ENCODE measurements at places on chromosomes 13 and 19.
A peak's percentile ranks its signal among the peaks of the same experiment; 100 is the strongest.

- no peak for DNase-seq
- H3K27me3 ChIP-seq, result peaks cover 7% of the 10 kb centered on the region
- no peaks in the 10 kb centered on the region for H3K4me1 ChIP-seq
- H3K4me3 ChIP-seq, result no peak overlapping the region
Observed at GRCh38 chr19:18069383-18069782, 17.4 kb downstream of the IL12RB1 start.

DNA sequence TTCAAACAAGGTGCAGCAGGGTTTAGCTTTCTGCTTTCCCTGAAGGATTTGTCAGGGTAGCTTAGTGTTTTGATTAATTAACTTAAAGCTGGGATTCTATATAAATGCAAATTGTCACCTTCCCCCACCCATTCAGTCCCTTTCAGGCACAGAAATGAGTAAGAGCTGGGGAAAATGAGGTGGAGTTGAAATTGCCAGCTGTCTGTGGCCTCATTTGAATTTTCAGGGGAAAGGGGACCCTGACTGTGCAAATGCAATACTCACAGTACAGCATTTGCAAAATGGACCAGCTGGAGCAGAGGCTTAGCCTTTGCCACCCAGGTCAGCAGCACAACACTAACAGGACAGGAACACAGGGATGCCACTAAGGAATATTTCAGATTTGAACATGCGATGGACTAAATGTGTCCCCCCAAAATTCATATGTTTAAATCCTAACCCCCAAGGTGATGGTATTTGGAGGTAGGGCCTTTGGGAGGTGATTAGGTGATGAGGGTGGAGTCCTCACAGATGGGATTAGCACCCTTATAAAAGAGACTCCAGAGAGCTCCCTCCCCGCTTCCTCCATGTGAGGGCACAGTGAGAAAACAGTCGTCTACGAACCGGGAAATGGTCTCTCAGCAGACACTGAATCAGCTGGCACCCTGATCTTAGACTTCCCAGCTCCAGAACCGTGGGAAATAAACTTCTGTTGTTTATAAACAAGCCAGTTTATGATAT is 59.5 kb upstream of the CYSLTR2 start:
- H3K4me3 ChIP-seq, result no peak overlapping the region
- DNase-seq, result no peak
- no peak overlapping the region for H3K27ac ChIP-seq
- H3K27me3 ChIP-seq, result no peaks in the 10 kb centered on the region
- H3K36me3 ChIP-seq, result peaks cover 6% of the 10 kb centered on the region
- H3K4me1 ChIP-seq, result peaks cover 31% of the 10 kb centered on the region

GRCh38 chr19:31283701-31284100 is 65.5 kb downstream of the TSHZ3 start:
- no peaks in the 10 kb centered on the region for H3K27me3 ChIP-seq
- H3K4me1 ChIP-seq, result peaks cover 21% of the 10 kb centered on the region
- no peak overlapping the region for H3K27ac ChIP-seq
- H3K36me3 ChIP-seq, result peaks cover 9% of the 10 kb centered on the region

GRCh38 chr13:74325106-74325505 is 190.9 kb upstream of the KLF12 start:
- H3K4me1 ChIP-seq, result no peaks in the 10 kb centered on the region
- DNase-seq, result no peak
- no peak overlapping the region for H3K27ac ChIP-seq
- no peaks in the 10 kb centered on the region for H3K27me3 ChIP-seq
- no peaks in the 10 kb centered on the region for H3K36me3 ChIP-seq

GRCh38 chr19:3690551-3691371 is 9.5 kb downstream of the PIP5K1C start:
- H3K27me3 ChIP-seq, result no peaks in the 10 kb centered on the region
- H3K4me3 ChIP-seq, result no peak overlapping the region
- H3K27ac ChIP-seq, result no peak overlapping the region
- peaks cover 5% of the 10 kb centered on the region for H3K4me1 ChIP-seq

GRCh38 chr13:22454586-22454985 is 726.2 kb upstream of the SGCG start:
- H3K27me3 ChIP-seq, result no peaks in the 10 kb centered on the region
- no peaks in the 10 kb centered on the region for H3K36me3 ChIP-seq
- H3K4me3 ChIP-seq, result no peak overlapping the region
- DNase-seq, result no peak
- H3K27ac ChIP-seq, result no peak overlapping the region

DNA sequence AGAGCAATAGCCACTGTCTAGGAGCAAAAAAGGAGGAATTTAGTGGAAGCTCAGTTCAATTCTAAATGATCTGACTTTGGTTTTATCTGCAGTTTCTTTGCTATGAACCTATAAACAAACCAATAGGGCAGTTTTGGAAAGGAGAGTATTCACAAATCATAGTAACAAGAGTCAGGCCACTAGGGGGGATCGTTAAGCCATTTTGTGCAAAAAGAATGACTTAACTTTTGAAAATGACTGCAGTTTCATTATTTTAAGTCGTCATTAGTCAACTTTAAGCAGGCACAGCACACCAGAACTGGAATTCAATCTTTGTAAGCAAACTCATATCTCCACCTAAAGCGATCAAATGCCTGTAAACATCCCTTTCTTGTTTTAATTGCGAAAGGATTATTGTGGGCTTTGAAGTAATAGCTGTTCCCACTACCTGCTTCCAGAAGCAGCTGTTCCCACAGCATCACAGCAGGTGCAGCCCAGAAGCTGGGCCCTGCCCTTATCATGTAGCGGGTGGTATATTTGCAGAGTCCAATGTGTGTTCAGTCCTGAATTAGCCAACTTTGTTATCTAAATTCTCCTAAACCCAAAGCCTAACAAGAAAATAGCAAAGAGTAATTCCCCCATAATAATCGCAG is 51.5 kb downstream of the SOX21 start:
- peaks cover 51% of the 10 kb centered on the region for H3K4me1 ChIP-seq
- DNase-seq, result no peak
- no peaks in the 10 kb centered on the region for H3K36me3 ChIP-seq
- H3K4me3 ChIP-seq, result peak overlapping the region; percentile 54

GRCh38 chr19:41112728-41113290 is 1.4 kb upstream of the CYP2F1 start:
- no peak overlapping the region for H3K4me3 ChIP-seq
- no peak for DNase-seq
- H3K4me1 ChIP-seq, result no peaks in the 10 kb centered on the region
- no peaks in the 10 kb centered on the region for H3K36me3 ChIP-seq

DNA sequence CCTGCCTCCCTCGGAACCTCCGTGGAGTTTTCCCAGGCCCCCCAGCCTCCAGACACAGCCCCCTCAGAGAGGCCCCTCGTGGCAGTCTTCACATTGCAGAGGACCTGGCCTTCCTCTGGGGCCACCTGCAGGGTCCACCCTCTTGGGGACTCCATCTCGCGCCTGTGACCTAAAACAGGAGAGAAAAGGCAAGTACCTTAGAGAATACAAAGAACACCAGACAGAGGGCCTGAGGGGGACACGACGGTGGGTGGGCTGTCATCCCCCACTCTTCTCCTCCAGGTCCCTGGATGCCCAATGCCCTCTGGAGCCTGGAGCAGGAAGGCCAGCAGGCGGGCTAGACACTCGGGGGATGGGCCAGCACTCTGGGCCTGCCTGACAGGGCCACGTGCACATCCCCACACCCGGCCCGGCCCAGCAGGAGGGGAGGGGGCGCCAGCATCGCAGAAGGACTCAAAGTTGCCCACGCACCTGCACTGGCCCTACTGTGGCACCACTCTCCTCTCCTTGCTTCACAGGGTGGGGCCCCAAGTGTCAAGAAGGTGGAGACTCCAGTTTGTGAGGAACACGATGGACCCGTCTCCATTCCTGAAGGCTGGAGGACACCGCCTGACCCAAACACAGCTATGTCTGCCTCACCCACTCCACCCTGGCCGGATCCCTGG is 4.3 kb upstream of the A1BG start:
- no peaks in the 10 kb centered on the region for H3K36me3 ChIP-seq
- peaks cover 6% of the 10 kb centered on the region for H3K4me1 ChIP-seq
- H3K27ac ChIP-seq, result no peak overlapping the region
- H3K4me3 ChIP-seq, result no peak overlapping the region
- H3K27me3 ChIP-seq, result no peaks in the 10 kb centered on the region

DNA sequence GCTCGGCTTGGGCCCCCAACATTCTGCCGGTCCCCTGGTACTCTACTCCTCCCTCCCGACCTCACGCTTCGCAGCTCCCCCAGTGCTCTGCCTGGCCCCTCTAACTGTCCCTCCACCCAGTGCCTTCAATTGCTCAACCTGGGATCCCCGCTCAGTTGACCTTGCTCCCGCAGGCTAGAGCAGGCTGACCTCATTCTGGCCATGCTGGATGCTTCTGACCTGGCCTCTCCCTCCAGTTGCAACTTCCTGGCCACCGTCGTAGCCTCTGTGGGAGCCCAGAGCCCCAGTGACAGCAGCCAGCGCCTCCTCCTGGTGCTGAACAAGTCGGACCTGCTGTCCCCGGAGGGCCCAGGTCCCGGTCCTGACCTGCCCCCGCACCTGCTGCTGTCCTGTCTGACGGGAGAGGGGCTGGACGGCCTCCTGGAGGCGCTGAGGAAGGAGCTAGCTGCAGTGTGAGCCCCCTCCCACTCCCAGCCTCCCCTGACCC is 3.6 kb downstream of the GTPBP3 start:
- H3K36me3 ChIP-seq, result peaks cover 1% of the 10 kb centered on the region
- no peaks in the 10 kb centered on the region for H3K27me3 ChIP-seq
- peaks cover 7% of the 10 kb centered on the region for H3K4me1 ChIP-seq
- H3K27ac ChIP-seq, result no peak overlapping the region

DNA sequence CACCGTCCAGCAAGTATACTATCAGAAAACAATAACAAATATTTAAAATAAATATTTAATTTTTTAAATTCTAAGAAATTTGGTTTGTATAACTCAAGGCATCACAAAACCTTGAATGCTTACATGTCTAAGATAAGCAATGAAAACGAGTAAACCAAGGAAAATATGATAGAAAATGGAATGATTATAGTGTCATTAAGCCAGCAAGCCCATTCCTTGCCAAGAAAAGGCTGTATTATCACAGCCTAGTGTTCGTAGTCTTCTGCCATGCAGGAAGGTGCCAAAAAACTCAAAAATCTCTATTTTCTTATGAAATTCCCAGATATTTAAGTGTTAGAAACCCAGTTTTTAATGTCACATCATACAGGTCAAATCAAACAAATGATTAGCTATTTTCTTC is 136.4 kb downstream of the STOML3 start:
- H3K4me3 ChIP-seq, result no peak overlapping the region
- H3K27ac ChIP-seq, result no peak overlapping the region
- no peak for DNase-seq
- peaks cover 51% of the 10 kb centered on the region for H3K36me3 ChIP-seq
- H3K4me1 ChIP-seq, result peaks cover 16% of the 10 kb centered on the region

DNA sequence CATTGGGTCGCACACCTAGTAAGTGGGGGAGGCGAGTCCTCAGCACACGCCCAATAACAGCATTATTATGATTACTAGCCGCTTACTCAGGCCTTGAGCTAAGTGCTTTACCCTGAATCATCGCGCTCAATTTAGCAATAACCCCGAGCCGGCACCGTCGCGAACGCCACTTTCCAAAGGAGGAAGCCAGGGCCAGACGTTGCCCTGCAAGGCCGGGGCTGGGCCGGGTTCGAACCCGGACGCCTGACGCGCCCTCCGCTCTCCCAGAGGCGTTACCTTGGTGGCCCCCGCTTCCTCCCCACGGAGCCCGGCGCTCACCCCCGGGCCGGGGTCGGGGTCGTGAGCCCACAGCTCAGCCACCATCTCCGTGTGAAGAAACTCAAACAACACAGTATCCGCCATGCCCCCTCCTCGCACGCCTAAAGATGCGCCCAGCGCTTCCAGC is at the start of gene TRAPPC6A:
TRAPPC6A (minus strand) TSS at position 421 of the 445 bp plus-strand sequence; CDS start at position 402, 19 bp downstream.
- DNase-seq, result no peak
- peaks cover 1% of the 10 kb centered on the region for H3K36me3 ChIP-seq
- no peaks in the 10 kb centered on the region for H3K27me3 ChIP-seq
- peak within 1 kb of the TSS; percentile 95 for H3K27ac ChIP-seq
- H3K4me3 ChIP-seq, result peak within 1 kb of the TSS; percentile 90

- peak; percentile 53 for DNase-seq
- H3K27me3 ChIP-seq, result no peaks in the 10 kb centered on the region
- no peaks in the 10 kb centered on the region for H3K36me3 ChIP-seq
- H3K4me1 ChIP-seq, result peaks cover 38% of the 10 kb centered on the region
- peak overlapping the region; percentile 99 for H3K27ac ChIP-seq
Observed at GRCh38 chr13:29923554-29924481, 73.4 kb upstream of the UBL3 start.

DNA sequence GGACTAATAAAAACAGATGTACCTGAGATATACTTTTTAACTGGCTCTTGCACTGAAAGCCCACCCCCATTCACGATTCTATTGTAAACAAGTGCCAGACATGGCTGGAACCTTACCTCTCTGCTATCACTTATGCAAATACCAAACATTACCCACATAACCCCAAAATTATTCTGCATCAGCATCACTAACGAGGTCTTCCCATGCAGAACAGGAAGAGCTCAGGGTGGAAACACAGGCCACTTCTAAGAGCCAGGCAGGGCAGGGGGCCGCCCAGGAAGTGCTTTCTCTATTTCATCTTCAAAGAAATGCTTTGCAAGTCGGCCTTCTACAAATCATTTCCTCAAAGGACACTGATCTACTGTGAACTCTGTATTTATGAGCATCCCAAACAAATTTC is 7.3 kb downstream of the IRS2 start:
- H3K4me1 ChIP-seq, result peaks cover 44% of the 10 kb centered on the region
- no peak for DNase-seq
- H3K4me3 ChIP-seq, result peak overlapping the region; percentile 2
- H3K36me3 ChIP-seq, result peaks cover 10% of the 10 kb centered on the region
- H3K27me3 ChIP-seq, result no peaks in the 10 kb centered on the region

GRCh38 chr19:13637664-13638063 is 126.7 kb upstream of the MRI1 start:
- no peak overlapping the region for H3K4me3 ChIP-seq
- peaks cover 6% of the 10 kb centered on the region for H3K27me3 ChIP-seq
- no peaks in the 10 kb centered on the region for H3K36me3 ChIP-seq
- DNase-seq, result no peak
- peaks cover 13% of the 10 kb centered on the region for H3K4me1 ChIP-seq

DNA sequence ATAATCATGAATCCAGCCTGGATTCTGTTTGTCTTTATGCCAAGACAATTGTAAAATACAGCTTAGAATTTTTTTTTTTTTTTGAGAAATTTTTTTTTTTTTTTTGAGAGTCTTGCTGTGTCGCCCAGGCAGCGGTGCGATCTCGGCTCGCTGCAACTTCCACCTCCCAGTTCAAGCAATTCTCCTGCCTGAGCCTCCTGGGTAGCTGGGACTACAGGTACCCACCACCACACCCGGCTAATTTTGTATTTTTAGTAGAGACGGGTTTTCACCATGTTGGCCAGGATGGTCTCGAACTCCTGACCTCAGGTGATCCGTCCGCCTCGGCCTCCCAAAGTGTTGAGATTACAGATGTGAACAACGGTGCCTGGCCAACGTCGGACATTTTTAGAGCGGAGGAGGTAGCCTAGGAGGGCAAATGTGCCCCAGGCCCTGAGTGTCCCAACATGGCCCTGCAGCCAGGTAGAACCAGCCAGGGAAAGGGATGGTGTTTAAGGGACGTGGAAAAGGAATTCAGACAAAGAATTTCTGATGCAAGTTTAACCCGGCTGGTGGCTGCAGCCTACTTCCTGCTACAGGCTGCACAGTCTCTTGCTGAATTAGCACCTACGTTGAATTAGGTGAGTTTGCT is 89.8 kb downstream of the GNG7 start:
- H3K27me3 ChIP-seq, result peaks cover 17% of the 10 kb centered on the region
- peak overlapping the region; percentile 16 for H3K27ac ChIP-seq
- no peak for DNase-seq
- peaks cover under 1% of the 10 kb centered on the region for H3K36me3 ChIP-seq

- no peaks in the 10 kb centered on the region for H3K4me1 ChIP-seq
- no peak overlapping the region for H3K27ac ChIP-seq
- no peak for DNase-seq
- H3K27me3 ChIP-seq, result peaks cover 30% of the 10 kb centered on the region
- H3K36me3 ChIP-seq, result no peaks in the 10 kb centered on the region
Observed at GRCh38 chr13:112241288-112241687, 134.9 kb upstream of the SPACA7 start.

- DNase-seq, result no peak
- peaks cover 14% of the 10 kb centered on the region for H3K36me3 ChIP-seq
- no peaks in the 10 kb centered on the region for H3K27me3 ChIP-seq
- no peak overlapping the region for H3K27ac ChIP-seq
- no peak overlapping the region for H3K4me3 ChIP-seq
Observed at GRCh38 chr19:4704317-4704673, 19.3 kb downstream of the DPP9 start.
